ENCODE measurements at places on chromosomes 11 and 22.

DNA sequence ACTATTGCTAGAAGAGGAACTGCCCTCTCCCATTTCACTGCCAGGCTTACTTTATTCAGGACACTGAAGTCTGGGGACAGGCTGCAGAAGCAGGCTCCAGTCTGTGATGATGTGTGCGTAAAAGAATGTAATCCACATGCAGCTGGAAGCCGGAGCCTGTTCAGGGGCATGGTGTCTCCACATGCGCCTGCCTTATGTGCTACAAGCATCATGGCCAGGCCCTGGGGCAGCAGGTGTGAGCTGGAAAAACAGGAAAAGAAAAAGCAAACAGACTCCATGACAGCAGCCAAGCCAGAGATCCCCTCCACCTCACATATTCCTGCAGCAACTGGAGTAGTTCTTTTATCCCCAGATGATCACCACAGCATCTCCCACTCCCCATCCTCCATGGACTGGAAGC is 33.4 kb downstream of the ARFGAP2 start:
- peak; percentile 35 for DNase-seq

DNA sequence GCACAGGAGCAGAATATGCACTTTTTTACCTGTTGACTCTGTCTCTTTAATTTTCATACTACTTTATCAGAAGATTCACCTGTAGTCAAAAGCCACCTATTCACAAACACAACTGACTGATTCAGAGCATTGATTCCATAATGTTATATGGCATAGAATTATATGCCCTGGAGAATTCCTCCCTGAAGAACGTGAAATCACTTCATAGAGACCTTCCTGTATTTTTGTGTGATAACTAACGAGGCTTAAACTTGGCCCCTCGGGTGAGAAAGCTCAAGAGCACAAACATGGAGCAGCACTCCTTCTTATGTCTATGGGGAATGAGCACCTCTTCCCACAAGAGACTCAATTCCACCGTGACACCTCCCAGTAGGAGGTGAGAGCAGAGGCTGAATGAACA is at the start of gene OR10A6:
TSS of gene OR10A6 (minus strand) at position 101 of the 400 bp plus-strand sequence. CDS start 2,606 bp downstream, outside the sequence.
- DNase-seq, result no peak

DNA sequence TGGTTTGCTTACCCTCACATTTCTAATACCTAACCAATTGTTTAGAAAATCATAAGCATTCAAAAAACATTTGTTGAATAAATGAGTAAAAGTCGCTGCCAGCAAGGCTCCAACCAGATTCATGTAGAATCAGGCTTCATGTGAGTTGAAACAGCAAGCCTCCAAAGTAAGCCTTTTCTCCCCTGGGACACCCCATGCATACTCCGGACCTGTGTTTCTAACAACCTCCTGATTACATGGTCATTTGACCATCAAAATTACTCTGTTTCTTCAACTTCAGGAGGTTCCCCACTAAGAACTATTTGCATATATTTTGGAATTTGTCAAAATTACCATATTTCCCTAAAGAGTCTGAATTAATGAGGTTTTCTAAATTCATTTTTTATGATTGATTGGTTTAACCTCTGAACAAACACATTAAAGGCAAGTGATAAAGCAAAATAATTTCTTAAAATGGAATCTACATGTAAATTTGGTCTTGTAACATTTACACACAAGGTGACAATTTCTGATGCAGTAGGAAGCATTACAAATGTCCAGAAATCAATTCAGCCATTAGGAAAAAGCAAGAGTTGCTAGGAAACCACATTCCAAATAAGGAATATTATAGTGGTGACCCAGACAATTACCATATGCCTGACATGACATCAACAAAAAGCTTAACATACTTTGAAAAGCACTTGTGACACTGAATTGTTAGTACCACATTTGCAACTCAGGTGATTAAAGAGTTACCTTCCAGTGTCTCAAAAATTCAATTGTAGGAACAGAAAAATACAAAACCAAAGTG is 252.6 kb downstream of the GUCY1A2 start:
- DNase-seq, result no peak

GRCh38 chr22:28027453-28028448 is 108.7 kb upstream of the PITPNB start:
- DNase-seq, result no peak

DNA sequence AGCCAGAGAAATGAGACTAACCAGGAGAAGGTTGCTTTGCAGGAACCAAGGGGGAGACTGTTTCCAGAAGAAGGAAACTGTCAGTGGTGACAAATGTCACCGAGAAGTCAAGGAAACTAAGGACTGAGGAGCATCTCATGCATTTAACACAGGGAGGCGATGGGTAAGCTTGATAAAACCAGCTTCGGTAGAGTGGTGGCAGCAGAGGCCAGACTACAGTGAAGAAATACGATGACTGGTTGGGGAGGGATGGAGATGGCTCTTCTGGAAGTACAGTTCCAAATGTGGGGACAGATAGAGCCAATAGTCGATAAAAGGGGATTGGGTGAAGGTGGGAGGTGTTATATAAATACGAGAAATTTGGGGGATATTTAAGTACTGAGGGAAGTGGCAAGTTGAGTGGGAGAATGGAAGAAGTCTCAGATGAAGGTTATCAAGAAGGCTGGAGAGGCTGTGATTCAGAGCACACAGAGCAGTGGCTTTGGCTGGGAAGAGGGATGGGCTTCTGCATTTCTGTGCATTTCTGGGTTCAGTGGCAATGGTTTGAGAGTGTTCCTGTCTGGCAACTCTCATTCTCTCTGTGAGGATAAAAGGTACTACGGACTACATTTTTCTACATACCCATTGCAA is 29.2 kb downstream of the SC5D start:
- no peak for DNase-seq

GRCh38 chr11:80846979-80847378 is 1406.1 kb upstream of the TENM4 start:
- DNase-seq, result no peak

GRCh38 chr11:66052664-66052982 is 459 bp downstream of the SF3B2 start:
- no peak for DNase-seq

GRCh38 chr11:12777208-12777874 is 103.1 kb downstream of the TEAD1 start:
- DNase-seq, result no peak
